ENCODE measurements at places on chromosomes 12 and 14. TPM values are rescaled to one million over a fixed set of nuclear protein-coding genes. Genes with fewer than 3 reads are reported as not detected.

- H3K4me1 ChIP-seq, result no peaks in the 10 kb centered on the region
- H3K36me3 ChIP-seq, result no peaks in the 10 kb centered on the region
- no peak overlapping the region for H3K27ac ChIP-seq
Measured at GRCh38 chr14:53751650-53752049, 205.0 kb downstream of the BMP4 start.

DNA sequence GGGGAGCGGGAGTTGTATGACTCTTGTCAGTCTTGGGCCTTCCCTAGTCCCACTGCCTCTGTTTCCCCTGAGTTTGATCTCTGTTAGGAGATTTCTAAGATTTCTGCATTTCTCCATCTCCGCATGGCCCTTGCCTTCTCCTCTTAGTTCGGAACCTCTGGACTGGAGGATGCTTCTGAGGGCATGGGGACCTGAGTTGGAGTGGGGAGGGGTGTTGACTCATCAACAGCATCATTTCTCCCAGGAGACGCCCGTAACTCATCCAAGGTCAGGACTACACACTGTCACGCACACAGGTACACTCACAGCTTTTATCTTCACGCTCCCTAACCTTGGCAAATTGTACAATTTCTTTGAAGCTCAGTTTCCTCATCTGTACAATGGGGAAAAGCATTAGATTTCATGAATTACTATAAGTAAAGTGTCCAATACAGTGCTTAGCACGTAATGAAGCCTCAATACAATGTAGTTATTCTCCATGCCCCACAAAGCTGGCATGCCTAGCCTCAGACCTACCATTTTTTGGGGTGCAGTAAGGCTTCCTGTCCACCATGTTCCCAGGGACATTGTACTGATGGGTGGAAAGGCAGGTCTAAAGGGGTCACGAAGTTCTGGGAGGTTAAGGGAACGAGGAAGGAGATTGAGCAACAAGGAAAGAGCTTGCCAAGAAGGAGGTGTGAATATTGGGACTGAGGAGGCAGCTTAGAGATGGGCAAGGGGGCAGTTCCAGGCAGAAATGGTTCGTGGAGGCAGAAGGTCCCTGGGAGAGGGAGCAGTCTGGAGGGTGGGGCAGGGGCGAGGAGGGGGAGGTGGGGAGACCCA is 600 bp upstream of the LAG3 start:
- H3K4me1 ChIP-seq, result peaks cover 49% of the 10 kb centered on the region
- H3K36me3 ChIP-seq, result peaks cover 22% of the 10 kb centered on the region
- H3K27ac ChIP-seq, result no peak overlapping the region
- DNase-seq, result no peak

GRCh38 chr12:114680604-114681069 is 3.3 kb downstream of the TBX3 start:
- no peak for DNase-seq
- H3K4me1 ChIP-seq, result peaks cover 33% of the 10 kb centered on the region
- peak overlapping the region; percentile 72 for H3K4me3 ChIP-seq
- H3K36me3 ChIP-seq, result no peaks in the 10 kb centered on the region
- H3K27me3 ChIP-seq, result peaks cover 98% of the 10 kb centered on the region
- H3K27ac ChIP-seq, result no peak overlapping the region

GRCh38 chr12:712172-712863 is 40.1 kb upstream of the WNK1 start:
- no peak overlapping the region for H3K27ac ChIP-seq
- peaks cover 6% of the 10 kb centered on the region for H3K4me1 ChIP-seq
- H3K27me3 ChIP-seq, result no peaks in the 10 kb centered on the region
- DNase-seq, result no peak
- H3K4me3 ChIP-seq, result no peak overlapping the region

- peaks cover 10% of the 10 kb centered on the region for H3K27me3 ChIP-seq
- no peak for DNase-seq
- no peak overlapping the region for H3K27ac ChIP-seq
- no peak overlapping the region for H3K4me3 ChIP-seq
Measured at GRCh38 chr14:38238878-38239277, 17.0 kb downstream of the CLEC14A start.

DNA sequence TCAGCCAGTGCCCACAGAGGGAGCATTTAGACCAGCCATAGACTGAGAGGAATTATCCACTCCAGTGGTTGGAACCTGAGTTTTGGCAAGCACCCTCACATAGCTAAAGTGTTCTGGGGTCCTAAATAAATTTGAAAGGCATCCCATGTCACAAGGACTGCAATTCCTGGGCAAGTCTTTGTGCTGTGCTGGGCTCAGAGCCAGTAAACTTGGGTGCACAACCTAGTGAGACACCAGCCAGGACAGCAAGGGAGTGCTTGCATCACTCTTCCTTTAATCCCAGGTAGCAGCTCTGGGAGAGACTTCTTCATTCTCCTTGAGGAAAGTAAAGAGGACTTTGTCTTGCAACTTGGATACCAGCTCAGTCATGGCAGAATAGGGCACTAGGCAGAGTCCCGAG is 142.0 kb upstream of the FSCB start:
- no peaks in the 10 kb centered on the region for H3K27me3 ChIP-seq
- H3K4me1 ChIP-seq, result no peaks in the 10 kb centered on the region
- H3K4me3 ChIP-seq, result no peak overlapping the region
- no peak for DNase-seq

GRCh38 chr12:113929312-113929989 is 36.7 kb downstream of the RBM19 start:
- H3K27ac ChIP-seq, result peak overlapping the region; percentile 9
- H3K4me1 ChIP-seq, result peaks cover 18% of the 10 kb centered on the region
- H3K4me3 ChIP-seq, result no peak overlapping the region
- peaks cover 14% of the 10 kb centered on the region for H3K36me3 ChIP-seq
- H3K27me3 ChIP-seq, result no peaks in the 10 kb centered on the region

Gene ZNF891
- 3.9 TPM for total RNA-seq

- no peak overlapping the region for H3K27ac ChIP-seq
- DNase-seq, result no peak
- H3K4me1 ChIP-seq, result peaks cover 5% of the 10 kb centered on the region
- no peaks in the 10 kb centered on the region for H3K27me3 ChIP-seq
- no peak overlapping the region for H3K4me3 ChIP-seq
Measured at GRCh38 chr12:114746297-114747011, 62.5 kb upstream of the TBX3 start.

GRCh38 chr14:100062590-100062989 is 2.6 kb upstream of the EVL start:
- no peaks in the 10 kb centered on the region for H3K36me3 ChIP-seq
- no peak for DNase-seq
- H3K27me3 ChIP-seq, result no peaks in the 10 kb centered on the region
- H3K4me3 ChIP-seq, result no peak overlapping the region

GRCh38 chr12:52285851-52286530 is 5.3 kb downstream of the KRT81 start:
- H3K4me3 ChIP-seq, result no peak overlapping the region
- H3K27me3 ChIP-seq, result no peaks in the 10 kb centered on the region
- DNase-seq, result no peak
- H3K36me3 ChIP-seq, result no peaks in the 10 kb centered on the region
- no peaks in the 10 kb centered on the region for H3K4me1 ChIP-seq

DNA sequence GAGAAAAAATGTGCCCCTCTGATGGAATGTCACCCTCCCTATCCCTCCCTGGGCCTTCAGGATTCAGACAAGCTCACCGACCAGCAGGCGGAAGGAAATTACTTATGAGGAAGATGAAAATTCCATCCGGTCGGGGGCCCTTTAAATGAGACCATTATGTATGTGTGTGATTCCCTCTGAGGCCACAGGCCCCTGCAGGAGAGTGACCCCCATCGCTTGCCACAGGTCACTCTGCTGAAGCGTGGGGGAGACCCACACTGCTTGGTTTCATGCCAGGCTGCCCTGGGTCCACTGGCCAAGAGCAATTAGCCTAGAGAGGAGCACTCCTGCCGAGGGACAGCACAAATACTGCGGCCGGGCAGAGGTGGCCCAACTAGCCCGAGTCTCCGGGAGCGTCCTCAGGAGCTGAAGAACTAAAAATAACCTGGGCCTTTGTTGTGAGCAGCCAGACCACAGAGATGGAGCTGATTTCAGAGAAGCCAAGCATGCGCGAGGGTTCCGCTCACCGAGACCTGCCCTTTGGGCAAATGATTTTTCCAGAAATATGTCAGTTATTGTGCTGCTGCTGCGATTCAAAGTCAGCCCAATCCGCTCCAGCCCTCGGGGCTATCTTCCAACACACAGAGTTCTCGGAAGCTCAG is 276.4 kb downstream of the DPF3 start:
- peaks cover 23% of the 10 kb centered on the region for H3K4me1 ChIP-seq
- no peak for DNase-seq
- H3K36me3 ChIP-seq, result no peaks in the 10 kb centered on the region
- H3K4me3 ChIP-seq, result peak overlapping the region; percentile 14
- no peaks in the 10 kb centered on the region for H3K27me3 ChIP-seq

- no peak overlapping the region for H3K4me3 ChIP-seq
- H3K27me3 ChIP-seq, result no peaks in the 10 kb centered on the region
- peaks cover 18% of the 10 kb centered on the region for H3K36me3 ChIP-seq
- no peak for DNase-seq
- no peak overlapping the region for H3K27ac ChIP-seq
Measured at GRCh38 chr12:92603741-92604432, 98.9 kb upstream of the PLEKHG7 start.

- no peaks in the 10 kb centered on the region for H3K27me3 ChIP-seq
- peak overlapping the region; percentile 61 for H3K27ac ChIP-seq
- peaks cover 3% of the 10 kb centered on the region for H3K36me3 ChIP-seq
- peaks cover 16% of the 10 kb centered on the region for H3K4me1 ChIP-seq
Measured at GRCh38 chr12:75944097-75944904, 87.3 kb downstream of the PHLDA1 start.

GRCh38 chr12:121278169-121279070 is 18.1 kb downstream of the CAMKK2 start:
- DNase-seq, result no peak
- H3K27ac ChIP-seq, result no peak overlapping the region
- H3K4me3 ChIP-seq, result no peak overlapping the region
- H3K36me3 ChIP-seq, result peaks cover 10% of the 10 kb centered on the region
- H3K4me1 ChIP-seq, result no peaks in the 10 kb centered on the region
- no peaks in the 10 kb centered on the region for H3K27me3 ChIP-seq

Gene MLF2
- 203 TPM for total RNA-seq

GRCh38 chr14:59691266-59691665 is 114.7 kb upstream of the CCDC175 start:
- H3K4me1 ChIP-seq, result no peaks in the 10 kb centered on the region
- peaks cover 3% of the 10 kb centered on the region for H3K27me3 ChIP-seq
- DNase-seq, result no peak
- H3K27ac ChIP-seq, result no peak overlapping the region

DNA sequence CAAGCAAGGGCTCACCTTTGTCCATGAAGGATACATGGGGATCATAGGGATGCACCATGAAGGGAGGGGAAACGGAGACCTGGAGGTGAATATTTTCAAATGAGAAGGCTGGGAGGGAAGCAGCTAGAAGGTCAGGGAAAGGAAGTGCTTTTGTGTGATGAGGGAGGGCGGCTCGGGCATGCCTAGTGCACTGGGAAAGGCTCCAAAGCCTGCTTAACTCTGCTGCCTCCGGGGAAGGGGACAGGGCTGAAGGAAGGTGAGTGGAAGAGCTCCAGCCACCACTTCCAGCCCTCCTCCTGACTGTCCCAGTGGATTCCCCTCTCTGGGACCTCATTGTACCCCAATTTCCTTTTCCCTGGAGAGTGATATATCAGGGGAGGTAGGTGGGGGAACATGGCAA is 149.4 kb upstream of the PRMT8 start:
- H3K36me3 ChIP-seq, result no peaks in the 10 kb centered on the region
- no peak for DNase-seq
- no peaks in the 10 kb centered on the region for H3K27me3 ChIP-seq
- H3K4me1 ChIP-seq, result peaks cover 26% of the 10 kb centered on the region
- no peak overlapping the region for H3K4me3 ChIP-seq

Gene NRXN3
- 2.5 TPM for total RNA-seq

GRCh38 chr14:75295491-75296345 is 17.1 kb downstream of the FOS start:
- H3K4me1 ChIP-seq, result peaks cover 25% of the 10 kb centered on the region
- H3K27ac ChIP-seq, result no peak overlapping the region
- DNase-seq, result peak; percentile 85
- peak overlapping the region; percentile 87 for H3K4me3 ChIP-seq

Gene GALNT8
- total RNA-seq, result 7.9 TPM

GRCh38 chr12:119183942-119184695 is 5.4 kb downstream of the HSPB8 start:
- no peaks in the 10 kb centered on the region for H3K36me3 ChIP-seq
- H3K4me1 ChIP-seq, result peaks cover 9% of the 10 kb centered on the region
- no peaks in the 10 kb centered on the region for H3K27me3 ChIP-seq
- H3K27ac ChIP-seq, result no peak overlapping the region
- H3K4me3 ChIP-seq, result no peak overlapping the region
- DNase-seq, result no peak

DNA sequence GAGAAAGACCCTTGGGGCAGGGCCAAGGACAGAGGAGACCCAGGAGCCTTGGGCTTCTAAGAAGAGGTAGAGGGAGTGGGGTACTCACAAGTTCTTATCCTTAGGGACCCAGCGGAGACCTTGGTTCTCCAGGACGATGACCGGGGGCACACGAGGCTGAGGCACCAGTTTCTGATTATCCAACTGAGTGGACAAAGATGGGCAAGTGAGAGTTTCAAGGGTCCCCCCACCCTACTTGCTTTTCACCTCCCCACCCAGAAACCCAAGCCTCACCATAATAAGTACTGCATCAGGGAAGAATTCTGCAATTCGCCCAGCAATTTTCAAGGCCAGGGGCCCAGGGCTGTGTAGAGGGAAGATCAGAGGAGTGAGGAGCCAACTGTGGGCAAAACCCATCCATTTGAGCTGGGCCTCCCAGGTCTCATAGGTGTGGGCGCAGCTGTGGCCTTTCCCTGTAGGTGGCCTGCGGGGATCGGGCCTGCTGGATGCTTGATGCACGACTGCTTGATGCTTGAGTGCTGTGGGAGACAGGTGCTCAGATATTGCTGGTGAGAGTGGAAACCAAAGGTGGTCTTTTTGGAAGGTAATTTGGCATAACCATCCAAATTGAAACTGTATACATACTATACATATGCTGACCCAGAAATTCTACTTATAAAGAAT is 2.0 kb downstream of the EMC9 start:
- peaks cover 9% of the 10 kb centered on the region for H3K36me3 ChIP-seq
- H3K4me3 ChIP-seq, result peak overlapping the region; percentile 89
- no peaks in the 10 kb centered on the region for H3K27me3 ChIP-seq
- DNase-seq, result no peak
- H3K27ac ChIP-seq, result no peak overlapping the region
- peaks cover 48% of the 10 kb centered on the region for H3K4me1 ChIP-seq

DNA sequence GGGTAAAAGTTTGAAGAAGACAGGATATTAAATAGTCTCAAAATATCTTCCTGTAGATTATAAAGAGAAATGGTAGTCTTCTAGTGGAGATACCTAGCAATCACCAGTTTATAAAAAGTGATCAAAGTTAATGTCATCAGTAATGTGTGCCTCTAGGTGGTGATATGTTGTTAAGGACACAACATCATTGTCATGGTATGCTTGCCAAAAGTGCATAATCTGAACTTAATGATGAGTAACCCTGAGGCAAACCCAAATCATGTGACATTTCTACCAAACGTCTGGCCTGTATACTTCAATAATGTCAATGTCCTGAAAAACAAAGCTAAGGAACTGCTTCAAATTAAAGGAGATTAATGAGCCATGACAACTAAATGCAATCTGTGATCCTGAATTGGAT is 214.7 kb downstream of the PHLDA1 start:
- DNase-seq, result no peak
- H3K4me3 ChIP-seq, result no peak overlapping the region
- H3K27ac ChIP-seq, result no peak overlapping the region
- peaks cover 45% of the 10 kb centered on the region for H3K4me1 ChIP-seq
- H3K36me3 ChIP-seq, result no peaks in the 10 kb centered on the region
